ENCODE measurements at places on chromosomes 11 and 22.

GRCh38 chr11:2424811-2425495 is 19.4 kb downstream of the TRPM5 start:
- no peak for DNase-seq

GRCh38 chr11:105696000-105696399 is 86.1 kb downstream of the GRIA4 start:
- DNase-seq: no peak

- no peak for DNase-seq
Observed at GRCh38 chr11:125446279-125446678, 49.8 kb downstream of the FEZ1 start.

DNA sequence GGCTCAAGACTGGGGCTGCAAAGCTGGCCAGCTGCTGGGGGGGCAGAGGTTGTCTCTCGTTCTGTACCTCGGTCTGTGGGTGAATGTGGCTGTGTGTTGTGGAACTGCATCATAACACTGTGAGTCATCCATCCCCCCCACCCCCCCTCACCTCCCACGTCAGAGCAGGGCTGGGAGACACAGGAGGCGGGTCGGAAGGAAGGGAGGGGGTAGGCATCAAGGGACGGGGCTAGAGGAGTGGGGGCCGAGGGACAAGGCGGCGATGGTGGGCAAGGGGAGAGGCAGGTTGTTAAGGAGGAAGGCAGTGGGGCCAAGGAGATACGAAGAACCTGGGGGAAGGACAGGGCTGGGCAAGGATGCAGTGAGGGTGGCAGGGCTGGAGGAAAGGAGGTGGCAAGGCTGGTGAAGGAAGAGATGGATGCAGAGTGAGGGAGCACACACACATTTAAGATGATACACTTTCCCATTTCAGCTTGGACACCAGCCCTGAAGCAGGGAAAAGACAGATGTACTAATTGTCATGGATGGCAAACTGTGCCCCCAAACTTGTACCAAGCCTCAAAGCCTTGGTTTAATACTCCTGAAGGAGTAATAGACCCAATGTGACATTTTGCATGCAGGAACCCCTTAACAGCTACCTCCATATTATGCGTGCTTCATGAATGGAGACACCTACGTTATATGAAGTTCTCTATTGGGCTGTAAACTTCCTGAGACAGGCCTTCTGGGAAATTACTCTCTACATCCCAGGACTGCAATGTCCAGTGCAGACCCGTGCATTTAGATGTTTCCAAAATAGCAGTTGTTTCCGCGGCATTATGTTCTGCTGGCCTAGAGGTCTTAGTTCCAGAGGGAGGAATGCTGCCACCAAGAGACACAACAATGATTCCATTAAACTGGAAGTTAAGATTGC is at the start of gene YPEL4:
Gene YPEL4 (minus strand): TSS at position 87 of the 913 bp plus-strand sequence. CDS start 2,805 bp downstream, outside the sequence.
- DNase-seq: peak; percentile 78

- DNase-seq: no peak
Observed at GRCh38 chr11:129209891-129210830, 18.0 kb upstream of the ARHGAP32 start.

DNA sequence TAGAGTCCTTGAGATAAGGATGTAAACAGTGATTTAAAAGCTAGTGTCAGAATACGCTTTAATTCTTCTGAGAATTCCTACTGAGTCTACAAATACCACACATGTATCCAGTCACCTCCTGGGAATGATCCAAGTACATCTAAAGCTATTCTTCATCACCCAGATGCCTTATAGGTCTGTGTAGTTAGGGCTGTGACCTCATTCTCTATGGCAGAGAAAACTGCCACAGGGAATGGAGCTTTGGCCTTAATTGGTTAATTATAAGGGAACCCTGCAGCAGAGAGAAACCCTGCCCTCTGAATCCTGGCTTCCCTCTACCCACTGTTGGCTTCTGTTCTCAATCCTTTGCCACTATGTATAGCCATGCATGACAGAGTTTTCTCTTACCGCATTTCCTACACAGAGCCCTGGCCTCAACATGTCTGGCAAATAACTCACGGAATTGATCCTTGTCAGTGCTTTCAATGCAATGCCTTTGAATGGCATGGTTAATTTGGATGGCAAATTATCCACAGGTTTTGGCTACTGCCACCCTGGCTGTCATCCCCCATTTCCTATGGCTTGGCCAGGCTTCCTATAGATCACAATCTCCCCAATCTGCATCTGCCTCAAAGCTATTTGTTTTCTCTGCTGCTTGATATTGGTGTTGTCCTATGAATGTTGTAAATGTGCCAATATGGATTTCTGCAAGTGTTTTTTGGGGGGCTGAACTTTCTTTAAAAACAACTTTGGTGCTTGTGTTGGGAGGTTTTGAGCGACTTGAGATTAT is 2.9 kb downstream of the DIXDC1 start:
- DNase-seq: no peak

GRCh38 chr22:24952837-24953383 is 394 bp downstream of the KIAA1671 start:
- DNase-seq: no peak

GRCh38 chr11:10019906-10020682 is 273.9 kb downstream of the SBF2 start:
- no peak for DNase-seq

DNA sequence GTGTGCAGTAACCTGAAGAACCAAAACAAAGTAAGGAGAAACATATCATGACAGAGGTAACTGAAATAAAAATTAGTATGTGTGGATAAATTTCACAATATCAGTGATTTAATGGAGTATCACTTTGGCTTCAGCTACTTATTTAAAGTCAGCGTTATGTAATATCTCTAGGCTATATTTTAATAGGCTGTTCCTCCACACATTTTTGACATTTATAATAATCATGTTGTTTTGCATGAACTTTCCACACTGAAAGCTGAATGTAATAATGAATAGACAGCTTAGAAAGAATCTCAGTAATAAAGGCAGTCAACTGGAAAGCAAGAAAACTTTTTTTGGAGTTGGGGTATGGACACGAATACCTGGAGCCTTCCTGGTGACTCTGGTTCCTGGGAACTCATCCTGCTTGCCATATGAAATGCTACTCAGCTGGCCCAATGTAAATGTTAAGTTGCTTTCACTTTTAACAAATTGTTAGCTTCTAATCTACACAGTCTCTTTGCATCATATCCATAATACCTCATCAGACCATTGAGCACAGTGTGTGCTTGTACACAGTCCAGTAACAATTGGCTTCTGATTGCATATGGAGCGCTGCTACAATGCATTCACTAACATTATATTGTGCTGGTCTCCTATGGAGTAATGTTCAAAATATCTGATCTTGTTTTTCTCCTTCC is 257.7 kb downstream of the SOX6 start:
- no peak for DNase-seq
